ENCODE measurements at places on chromosomes 6 and 20.

DNA sequence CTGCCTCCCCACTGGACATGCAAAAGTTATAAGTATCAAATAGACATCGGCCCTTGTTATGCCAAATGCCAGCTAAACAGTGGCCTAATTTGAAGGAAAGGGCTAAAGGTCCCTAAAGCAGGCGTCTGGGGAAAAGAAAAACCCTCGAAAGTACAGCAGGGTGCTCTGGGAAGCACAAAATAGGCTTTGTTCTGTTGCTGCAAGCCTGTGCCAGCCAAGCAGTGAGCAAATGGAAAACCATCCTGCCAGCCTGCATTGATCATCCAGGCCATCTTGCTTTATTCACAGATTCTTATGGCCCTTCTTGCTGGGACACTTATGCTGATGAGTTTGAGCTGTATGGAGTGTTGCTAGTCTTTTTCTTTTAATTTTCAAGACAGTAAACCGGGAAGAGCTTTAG lies 62.2 kb upstream of the PLEKHG1 start:
- DNase-seq: no peak

- DNase-seq: no peak
Measured at GRCh38 chr6:133501675-133502270, 260.6 kb downstream of the EYA4 start.

DNA sequence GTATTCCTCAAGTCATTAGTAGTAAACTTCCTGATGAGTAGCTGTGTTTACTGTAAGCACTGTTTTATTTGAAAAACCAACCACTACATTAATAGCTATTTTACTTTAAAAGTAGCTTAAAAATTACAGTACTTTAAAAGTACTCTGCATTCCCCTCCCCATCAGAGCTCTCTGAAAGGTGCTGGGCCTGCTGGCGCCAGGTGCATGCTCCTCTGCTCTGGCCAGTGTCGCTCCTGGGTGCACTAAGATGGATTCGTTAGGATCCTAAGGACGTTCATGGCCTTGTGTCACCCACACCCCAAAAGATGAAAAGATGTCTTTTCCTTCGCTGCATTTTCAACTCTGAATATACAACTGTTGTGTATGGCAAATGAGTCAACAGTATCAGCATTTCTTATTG lies 43.9 kb upstream of the KIF25 start:
- DNase-seq: no peak

DNA sequence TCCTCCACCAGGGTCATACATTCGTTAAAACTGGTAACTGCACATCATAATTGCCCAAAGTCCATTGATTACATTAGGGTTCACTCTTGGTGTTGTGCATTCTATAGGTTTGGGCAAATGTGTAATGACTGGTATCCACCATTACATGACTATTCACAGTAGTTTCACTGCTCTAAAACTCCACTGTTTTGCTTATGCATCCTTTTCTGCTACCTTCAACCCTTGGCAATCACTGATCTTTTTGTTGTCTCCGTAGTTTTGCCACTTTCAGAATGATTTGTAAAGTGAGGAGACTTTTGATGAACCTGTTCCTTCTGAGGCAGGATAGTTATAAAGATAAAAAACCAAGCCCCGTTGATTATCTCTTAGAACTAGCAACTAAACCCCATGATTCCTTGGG lies 187.3 kb upstream of the MCHR2 start:
- DNase-seq: no peak

DNA sequence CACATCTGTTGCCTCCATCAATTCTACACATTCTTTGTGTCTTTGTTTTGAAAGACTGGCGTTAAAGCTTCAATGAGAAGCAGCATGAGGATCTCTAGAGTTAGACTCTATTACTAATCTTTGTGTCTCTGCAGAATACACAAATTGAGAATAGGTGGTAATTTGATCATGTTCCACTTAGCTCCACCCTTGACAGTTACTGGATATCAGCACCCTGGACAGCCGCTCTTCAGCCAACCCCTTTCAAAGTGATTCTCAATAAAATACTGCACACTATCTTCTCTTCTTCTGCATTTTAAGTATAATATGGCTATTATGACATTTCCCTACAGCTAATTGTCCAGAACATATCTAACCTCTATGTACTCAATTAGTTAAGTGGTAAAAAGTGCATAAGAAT lies 54.3 kb upstream of the CNR1 start:
- no peak for DNase-seq

DNA sequence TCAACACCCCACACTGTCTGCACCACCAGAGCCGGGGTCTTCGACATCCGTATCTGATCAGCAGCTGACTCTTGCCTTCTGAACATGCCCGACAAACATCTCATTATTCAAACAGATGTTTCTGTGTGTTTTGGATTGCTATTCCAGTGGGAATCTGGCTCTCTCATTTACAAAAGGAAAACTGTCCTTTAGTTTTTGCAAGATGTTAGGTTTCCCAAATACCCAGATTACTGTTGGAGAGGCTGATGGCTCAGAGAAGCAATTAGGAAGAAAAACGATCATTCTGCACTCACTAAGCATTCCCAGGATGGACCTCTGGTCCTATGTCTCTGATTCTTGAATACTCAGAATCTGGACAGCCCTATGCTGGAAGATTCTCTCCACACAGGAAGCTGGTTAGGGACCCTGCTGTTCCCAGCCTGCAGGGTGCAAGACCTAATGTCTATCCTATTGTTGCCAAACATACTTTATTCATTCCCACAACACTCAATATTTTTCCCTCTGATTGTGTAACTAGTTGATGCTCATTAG lies 532.9 kb downstream of the CDH26 start:
- no peak for DNase-seq

- no peak for DNase-seq
Measured at GRCh38 chr20:24135781-24136180, 147.2 kb upstream of the GGTLC1 start.

DNA sequence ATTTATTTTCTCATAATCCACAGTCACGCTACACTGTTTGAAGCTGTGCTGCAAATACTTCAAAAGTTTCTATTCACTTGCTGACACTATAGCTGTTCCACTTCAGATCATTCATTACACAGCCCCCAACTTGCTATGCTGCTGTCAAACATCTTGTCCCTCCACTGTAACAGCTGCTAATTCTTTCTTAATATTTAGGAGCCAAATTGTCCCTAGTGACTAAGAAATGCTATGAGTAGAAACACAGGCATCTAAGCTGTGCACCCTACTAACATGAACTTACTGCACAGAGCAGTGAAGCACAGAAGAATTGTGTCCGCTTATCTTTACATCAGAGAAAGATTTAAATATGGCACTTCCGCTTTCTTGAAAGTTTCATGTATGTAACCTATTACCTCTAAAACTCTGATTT lies 91.3 kb downstream of the PDE10A start:
- no peak for DNase-seq

DNA sequence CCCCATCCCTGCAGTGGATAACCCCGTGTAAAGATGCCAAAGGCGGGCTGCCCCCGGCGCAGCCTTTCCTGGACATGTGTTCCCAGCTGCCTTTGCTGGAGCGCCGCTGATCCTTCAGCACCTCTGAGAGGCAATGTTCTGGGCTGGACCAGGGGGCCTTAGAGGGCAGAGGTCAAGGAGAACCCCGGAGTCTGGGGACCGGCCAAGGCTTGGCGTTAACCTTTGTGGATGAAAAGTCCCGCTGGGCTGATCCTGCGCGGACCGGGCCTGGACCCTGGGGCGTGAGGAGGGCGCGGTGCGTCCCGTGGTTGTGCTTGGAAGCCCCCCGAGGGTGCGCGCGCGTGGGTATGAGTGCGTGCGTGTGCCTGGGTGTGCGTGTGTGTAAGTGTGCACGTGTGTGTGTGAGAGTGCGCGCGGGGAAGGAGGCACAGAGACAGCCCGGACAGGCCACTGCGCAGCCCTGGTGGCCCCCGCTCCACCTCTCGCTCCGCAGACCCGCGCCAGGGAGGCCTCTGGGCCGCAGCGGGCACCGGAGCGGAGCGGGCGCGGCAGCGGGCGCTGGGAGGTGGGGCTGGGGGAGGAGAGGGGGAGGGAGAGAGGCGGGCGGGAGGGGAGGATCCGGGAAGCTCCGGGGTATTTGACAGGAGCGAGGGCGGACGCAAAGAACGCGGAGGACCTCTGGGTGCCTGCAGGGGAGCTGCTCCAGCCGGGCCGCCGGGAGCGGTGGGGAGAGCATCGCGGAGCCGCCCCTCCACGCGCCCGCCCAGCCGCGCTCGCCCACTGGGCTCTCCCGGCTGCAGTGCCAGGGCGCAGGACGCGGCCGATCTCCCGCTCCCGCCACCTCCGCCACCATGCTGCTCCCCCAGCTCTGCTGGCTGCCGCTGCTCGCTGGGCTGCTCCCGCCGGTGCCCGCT lies at the start of gene SMOC2:
TSS of gene SMOC2 (plus strand) at position 665 of the 914 bp plus-strand sequence. CDS start at position 852, 187 bp downstream.
- no peak for DNase-seq

GRCh38 chr6:320351-321157 lies 28.3 kb downstream of the DUSP22 start:
- DNase-seq: no peak

- no peak for DNase-seq
Measured at GRCh38 chr20:51653226-51653625, 110.7 kb upstream of the NFATC2 start.

DNA sequence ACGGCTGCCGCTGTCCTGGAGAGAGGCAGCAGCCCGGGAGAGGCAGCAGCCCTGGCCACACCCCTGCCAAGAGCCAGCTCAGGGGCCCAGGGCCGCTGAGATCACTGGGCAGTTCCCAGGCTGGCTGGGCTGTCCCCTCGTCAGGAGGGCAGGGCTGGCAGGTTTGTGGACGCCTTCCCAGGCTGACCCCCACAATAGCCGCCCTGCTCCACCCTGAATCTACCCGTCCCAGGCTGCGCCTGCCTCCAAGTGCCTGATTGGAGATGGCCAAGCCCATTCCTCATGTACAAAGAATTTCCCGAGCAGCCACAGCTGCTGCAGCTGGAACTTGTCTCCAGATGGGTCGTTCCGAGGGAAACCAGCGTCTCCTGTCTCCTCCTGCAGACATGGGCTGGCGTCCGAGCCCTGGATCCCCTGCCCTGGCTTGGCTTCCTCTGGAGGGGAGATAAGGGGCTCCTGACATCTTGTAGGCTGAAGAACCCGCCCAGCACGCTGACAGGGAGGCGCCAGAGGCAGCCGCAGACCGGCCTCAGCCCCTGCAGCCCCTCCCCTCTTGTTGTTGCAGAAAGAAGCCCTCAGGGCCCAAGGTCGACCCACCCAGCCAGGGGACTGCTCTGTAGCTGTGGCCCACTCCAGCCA lies 9.4 kb upstream of the GATA5 start:
- no peak for DNase-seq

GRCh38 chr6:49151957-49152356 lies 311.1 kb downstream of the MMUT start:
- DNase-seq: no peak

DNA sequence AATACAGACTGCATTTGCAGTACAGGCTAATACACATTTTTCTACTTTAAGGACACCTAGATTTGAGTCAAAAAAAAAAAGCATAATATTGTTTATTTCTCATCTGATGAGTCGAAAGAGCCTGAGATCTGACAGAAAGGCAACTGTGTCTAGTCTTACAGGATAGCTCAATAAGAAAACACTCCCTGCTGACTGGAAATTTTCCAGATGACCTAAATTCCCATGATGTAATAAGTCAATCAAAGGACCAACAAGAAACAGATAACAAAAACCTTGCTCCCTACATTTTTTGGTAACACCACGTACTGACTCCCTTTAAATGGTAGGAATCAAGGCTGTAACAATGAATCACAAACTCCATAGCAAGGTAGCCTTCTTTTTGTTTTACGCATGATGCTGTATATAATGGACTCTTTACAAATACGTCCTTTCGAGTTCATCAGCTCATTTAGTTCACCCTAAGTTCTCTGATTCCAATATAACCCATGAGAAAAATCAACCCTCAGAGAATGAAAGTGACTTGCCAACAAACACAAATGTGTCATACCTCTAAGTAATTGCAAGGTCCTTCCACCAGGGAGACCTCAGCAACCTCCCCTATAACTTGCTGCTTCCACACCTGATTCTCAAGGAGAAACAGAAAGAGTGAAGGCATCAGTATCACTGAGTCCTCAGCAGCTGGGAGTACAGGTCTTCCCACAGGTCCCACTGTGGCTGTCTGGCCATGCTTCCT lies 12.1 kb downstream of the TBX18 start:
- DNase-seq: no peak

- DNase-seq: no peak
Measured at GRCh38 chr20:47406849-47407682, 50.6 kb upstream of the ZMYND8 start.

DNA sequence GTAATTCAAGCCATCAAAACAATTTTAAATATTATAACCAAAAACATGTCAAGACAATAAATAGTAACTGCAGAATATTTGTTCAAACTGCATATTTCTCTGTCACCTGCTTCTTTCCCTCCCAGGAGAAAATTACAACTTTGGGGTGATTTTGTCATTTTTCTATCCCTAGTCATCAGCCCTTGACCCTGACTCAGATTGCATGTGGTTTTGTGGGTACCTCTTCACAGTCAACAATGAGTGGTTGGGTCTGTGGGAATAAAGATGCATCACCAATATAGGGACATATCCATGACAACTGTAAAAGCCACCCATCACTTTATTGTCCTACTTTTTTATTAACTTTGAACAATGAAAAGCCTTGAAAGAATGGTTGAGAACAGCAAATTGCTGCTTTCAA lies 7.3 kb downstream of the COL10A1 start:
- DNase-seq: no peak

GRCh38 chr6:136510782-136511181 lies 39.4 kb downstream of the MAP7 start:
- no peak for DNase-seq

GRCh38 chr20:8749101-8749500 lies 319.8 kb upstream of the PLCB4 start:
- no peak for DNase-seq

- DNase-seq: no peak
Measured at GRCh38 chr6:133887156-133887879, 1.6 kb upstream of the TCF21 start.

DNA sequence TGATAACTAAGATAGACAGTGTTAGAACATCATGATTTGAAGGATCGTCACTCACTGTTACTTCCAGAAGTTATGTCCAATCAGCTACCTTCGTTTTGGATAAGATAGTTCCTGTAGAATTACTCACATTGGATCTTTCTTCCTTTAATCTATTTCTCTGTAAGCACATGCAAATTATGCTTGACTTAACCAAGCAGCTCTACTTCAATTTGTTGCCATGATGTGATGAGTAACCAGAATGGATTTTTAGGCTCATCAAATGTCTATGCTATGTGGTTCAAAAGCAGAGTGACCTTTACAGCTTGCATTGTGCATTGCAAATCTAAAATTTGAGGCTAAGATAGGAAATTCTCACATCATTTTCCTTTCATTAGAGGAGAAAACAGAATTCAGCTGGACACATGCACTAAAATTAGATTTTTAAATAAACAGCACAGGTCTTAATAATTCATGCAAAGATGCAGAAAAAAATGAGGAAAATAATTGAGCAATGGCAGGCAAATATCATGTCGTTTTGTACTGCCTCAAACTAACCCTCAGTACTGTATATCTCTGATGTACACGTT lies 76.7 kb upstream of the ZFP64 start:
- DNase-seq: no peak

DNA sequence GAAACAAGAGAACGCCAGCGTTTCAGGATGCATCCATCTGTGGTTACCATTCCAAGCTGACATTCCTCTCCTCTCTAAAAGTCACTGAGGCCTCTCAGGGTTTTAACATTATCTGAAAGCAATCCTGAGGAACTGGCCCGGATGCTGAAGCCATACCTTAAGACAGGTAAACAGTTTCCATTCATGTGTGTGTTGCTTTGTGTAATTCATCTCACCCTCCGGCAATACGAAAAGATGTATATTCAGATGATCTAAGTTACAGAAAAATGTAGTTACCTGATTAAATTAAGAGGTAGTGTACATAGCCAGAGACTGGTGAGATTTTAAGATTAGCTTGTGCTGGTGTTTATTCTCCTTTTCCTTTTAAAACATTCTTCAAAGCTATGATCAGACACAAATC lies 68.4 kb upstream of the BACH2 start:
- no peak for DNase-seq
